ENCODE measurements at places on chromosomes 3 and 15. TPM values are rescaled to one million over a fixed set of nuclear protein-coding genes. Genes with fewer than 3 reads are reported as not detected.

DNA sequence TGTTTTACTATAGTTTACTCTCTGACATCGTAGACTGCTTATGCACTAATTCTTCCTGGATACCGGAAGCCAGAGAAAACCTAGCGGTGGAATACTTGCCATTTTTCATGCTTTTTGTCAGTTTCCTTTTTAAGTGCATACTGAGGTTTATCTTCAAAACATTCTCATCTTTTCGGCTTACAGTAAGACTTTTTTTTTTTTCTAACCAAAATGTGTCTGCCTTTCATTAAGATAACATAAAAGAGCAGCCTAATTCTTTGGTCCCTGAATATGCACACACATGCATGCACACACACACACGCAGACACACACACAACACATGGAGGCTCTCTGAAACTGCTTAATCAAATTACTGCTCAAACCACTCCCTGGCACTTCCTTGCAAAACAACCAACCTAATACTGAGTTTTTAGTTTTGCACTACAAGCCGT lies 1.3 kb downstream of the ZNF445 start:
- no peak for DNase-seq

DNA sequence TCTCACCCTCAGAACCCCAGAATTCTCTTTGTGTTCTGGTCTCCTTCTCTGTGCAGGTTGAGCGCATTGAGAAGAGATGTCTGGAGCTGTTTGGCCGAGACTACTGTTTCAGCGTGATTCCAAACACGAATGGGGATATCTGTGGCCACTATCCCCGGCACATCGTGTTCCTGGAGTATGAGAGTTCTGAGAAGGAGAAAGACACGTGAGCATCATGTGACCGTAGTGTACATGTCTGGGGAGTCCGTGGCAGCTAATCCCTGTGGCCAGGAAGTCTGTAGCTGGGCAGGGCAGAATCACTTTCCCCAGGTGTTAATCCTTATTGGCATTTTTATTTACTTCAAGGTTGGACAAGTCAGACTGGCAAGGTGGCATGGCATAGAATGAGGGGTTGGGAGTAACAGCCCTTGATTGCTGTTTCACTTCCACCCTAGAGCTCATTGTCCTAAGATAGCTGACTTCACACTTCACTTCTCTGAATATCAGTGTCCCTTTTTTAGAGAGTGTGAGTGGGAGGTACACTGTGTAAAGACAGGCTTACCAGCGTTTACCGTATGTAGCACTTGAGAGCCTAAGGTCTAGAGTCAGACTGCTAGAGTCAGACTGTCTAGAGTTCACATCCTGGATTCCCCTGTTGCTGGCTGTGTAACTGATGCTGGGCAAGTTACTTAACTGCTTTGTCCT lies 4.4 kb downstream of the MTMR14 start:
- DNase-seq, result no peak

GRCh38 chr15:26243382-26243781 lies 380.3 kb upstream of the ATP10A start:
- no peak for DNase-seq

Gene VILL
- total RNA-seq, result 8.1 TPM

DNA sequence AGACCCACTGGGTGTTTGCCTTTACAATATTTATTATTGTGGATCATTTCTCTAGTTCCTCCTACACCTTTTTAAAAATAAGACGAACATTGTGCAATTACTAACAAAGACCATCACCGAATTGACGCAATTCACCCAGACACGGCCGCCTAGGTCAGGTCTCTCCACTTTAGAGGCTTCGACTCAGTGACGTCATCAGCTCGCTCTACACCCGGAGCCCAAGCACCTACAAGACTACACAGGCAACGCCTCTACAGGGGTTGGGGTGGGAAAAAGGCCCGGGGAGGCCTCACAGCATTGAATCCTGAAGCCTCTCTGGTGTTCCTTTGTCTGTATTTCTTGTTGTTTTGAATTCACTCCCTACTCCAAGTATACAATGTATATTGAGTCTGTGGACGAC lies 16.6 kb downstream of the ZIC4 start:
- DNase-seq, result no peak

Gene GOLGA6D
- total RNA-seq, result not detected

Gene FETUB
- not detected for total RNA-seq

Gene DLG1
- total RNA-seq, result 107 TPM

DNA sequence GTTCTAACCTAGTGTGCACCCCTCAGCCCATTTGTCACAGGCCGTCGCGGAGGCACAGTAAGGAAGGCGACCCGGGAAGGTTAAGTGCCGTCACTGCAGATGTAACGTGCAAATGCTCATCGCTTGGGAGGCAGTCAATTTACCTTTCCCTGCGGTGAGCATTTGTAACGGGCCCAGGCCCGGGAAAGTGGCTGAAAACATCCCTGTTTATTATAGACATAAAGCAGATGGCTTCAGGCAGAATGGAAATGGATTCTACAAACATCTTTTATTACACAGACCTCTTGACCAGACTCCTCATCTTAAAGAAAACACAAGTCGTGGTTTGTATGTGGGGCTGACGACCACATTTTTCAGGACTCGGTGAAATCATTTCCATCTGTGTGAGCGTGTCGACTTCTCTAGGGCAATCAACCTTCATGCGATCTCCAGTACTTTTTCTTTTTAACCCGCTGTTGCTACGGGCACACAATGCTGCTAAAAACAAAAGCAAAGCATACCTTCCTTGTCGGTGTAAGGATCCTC lies 43.6 kb downstream of the NMNAT3 start:
- no peak for DNase-seq

DNA sequence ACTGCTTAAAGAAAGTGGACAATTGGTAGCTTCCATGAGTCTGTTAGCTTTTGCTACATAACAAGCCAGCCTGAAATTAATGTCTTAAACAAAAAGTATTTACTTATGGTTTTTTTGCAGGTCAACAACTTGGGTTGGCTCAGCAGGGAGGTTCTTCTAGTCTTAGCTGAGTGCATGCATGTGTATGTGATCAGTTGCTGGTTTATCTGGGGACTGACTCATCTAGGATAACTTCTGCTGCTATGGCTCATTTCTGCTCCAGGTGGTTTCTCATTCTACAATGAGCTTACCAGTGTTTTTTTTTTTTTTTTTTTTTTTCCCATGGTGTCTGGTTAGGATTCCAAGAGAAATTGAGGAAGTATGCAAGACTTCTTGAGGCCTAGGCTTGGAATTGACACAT lies 244.7 kb downstream of the NSUN3 start:
- DNase-seq, result no peak

DNA sequence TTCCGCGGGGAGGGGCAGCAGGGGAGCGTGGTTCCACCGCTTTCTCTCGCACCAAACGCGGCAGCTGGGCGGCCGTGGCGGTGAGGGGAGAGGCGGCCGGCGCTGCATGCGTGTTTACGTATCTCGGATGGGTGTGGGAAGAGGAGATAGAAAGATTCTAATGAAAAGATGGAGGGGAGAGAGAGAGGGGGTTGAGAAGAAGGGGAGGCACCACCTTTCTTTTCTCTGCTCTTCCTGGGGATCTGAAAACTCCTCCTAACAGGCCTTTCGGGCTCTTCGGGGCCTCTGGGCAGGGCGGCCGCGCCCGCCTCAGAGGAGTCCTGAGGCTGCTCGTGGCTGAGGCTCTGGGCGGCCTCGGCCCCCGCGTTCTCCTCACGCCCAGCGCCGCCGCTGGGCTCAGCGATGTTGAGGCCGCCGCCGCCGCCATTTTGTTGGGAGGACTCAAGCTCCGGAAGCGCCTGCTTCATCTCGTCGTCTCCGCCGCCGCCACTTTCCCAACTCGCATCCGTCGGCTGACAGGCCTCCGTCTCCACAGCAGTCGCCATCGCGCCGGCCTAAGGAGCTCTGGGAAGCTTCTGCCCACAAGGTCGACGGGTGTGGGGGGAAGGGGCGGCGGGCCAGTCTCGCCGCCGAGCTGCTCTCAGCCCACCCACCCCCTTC lies 473 bp downstream of the TASOR start:
- DNase-seq, result no peak

- no peak for DNase-seq
Observed at GRCh38 chr3:86788371-86788770, 202.6 kb downstream of the VGLL3 start.

Gene CLDN1
- total RNA-seq, result 0.14 TPM

GRCh38 chr3:146277953-146278631 lies 27.2 kb upstream of the PLSCR4 start:
- peak; percentile 97 for DNase-seq

DNA sequence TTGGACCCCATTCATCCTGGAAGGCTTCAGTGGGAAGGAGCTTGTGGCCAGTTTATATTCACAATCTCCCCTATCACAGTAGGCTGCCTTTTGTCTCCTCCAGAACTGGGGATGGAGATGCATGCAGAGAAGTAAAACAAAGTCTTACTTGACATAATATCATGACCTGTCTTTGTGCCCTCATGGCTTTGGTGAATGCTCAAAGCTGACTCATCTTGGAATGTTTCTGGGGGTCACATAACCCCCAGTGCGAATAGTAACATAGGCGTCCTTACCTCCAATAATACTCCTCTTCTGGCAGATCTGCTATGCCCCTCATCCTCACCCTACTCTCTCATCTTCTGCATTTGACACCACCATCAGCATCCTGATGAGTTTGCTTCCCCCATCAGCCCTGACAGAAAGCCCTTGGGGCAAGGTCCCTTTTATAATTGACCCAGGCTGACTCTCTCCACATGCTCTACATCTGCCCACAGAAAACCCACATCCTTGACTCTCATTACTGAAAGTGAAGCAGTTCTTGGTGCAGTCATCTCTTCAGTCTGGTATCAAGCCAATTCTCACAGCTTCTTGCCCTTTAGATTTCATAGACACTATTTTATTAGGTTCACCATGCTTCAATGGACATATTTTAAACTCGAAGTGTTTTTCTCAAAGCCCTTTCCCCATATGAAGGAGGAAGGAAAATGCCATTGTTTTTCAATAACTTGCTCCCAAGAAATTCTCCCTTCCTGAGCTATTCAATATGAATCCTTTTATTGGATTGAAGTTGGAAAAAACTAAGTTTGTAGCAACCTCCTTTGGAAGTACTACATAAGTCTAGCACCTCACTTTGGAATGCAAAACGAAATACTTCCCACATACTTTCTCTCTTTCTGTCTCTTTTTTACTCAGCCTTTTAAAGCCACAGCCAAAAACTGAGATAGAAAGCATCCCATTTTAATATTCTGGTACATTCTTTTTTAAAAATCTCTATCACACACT lies 36.6 kb downstream of the OSTN start:
- no peak for DNase-seq

Gene MESP1
- 0.46 TPM for total RNA-seq

DNA sequence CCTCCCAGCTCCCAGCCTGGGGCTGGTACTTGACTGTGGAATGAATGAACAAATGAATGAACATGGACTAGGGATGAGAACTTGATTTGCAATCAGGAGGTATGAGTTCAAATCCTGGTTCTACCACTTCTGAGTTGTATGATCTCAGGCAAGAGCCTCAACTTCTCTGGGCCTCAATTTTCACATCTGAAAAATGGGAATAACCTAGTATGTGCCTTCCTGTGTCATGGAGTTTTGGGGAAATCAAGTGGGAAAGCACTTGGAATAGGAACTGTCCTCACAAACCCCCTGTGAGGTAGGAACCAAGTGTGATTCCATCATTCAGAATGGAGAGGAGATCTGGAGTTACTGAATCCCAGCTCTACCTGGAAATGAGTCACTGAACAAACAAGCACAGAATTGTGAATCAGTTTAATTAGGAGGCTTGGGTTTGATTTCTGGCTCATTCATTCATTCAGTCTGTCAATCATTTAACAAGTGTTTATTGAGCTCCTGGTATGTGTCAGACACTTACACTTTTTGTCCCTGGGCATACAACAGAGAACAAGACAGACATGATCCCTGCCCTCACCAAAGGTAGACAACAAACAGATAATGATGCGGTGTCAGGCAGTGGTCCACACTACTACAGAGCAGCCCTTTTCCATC lies 29.7 kb downstream of the DNASE1L3 start:
- DNase-seq, result no peak

DNA sequence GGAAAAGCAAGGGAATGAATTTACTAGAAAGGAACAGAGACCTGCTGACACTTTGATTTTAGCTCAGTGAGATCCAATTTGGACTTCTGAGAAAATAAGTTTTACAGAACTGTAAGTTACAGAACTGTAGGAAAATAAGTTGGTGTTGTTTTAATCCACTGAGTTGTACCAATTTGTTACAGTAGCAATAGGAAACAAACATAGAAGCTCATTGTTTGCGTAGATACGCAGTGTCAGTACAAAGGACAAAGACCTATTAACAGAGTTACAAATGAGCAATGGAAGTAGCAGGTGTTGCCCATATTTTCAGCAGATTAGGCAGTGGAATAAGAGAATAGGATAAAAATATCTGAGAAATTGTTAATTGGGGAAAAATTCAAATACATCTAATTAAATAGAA lies 385.8 kb upstream of the CNTN6 start:
- DNase-seq, result no peak

DNA sequence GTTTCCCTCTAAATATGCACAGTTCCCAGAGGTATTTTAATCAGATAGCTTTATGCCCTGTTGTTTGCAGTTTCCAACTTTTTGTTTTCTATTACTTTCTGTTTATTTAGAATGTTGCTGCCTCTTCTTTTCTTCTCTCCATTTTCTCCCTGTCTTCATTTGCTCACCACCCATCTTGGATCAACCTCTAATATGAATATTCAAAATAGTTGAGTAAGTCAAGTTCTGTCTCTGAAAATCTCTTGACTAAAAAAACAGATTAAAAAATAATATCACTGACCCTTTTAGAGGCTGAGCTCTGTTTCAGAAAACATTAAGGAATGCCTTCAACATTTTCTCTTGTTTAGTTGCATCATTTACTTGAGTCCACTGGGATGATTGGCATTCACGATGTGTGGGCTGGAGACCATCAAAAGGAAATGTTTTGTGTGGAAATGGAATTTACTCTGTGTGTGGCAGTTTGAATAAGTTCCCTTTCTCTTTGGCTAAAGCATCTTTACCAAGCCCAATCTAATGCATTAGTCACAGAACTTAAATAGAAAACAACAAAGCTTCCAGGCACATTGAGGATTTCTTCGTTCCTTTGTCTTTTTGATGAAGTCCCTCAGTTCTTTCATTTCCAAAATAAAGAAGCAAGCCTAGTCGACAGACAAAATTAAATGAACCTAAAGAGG lies 633.9 kb upstream of the TGFBR2 start:
- DNase-seq, result no peak

- DNase-seq, result no peak
Observed at GRCh38 chr3:64548200-64548889, 139.5 kb downstream of the ADAMTS9 start.

- no peak for DNase-seq
Observed at GRCh38 chr15:51450001-51450400, 108.5 kb downstream of the GLDN start.

- no peak for DNase-seq
Observed at GRCh38 chr3:88573472-88573871, 423.7 kb downstream of the C3orf38 start.

DNA sequence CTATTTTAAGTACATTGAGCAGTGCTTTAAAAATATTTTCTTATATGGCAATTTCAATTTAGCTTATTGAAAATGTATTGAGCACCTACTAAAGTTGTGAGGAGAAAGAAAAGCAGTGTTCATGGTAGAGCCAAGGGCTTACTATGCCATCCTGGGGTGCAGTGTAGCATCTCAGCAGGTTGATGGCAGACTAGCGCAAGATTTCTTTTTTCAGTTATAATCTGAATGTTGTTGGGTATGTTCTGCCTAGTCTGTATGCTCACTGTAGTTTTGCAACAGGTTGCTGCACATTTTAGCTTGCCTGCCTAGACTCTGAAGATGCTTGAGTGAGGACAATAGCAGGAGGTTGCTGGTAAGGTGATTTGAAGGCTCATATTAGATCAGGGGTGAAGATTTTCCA lies 103.1 kb upstream of the UNC13C start:
- no peak for DNase-seq

GRCh38 chr15:36755341-36756000 lies 176.0 kb downstream of the CDIN1 start:
- DNase-seq, result no peak

Gene GOLGA6L7
- not detected for total RNA-seq

All from pulmonary artery endothelial cell (primary cell).